ENCODE measurements at places on chromosomes 5 and 9. TPM values are rescaled to one million over a fixed set of nuclear protein-coding genes. Genes with fewer than 3 reads are reported as not detected.

GRCh38 chr5:126054577-126055347, 368.4 kb upstream of the GRAMD2B start:
- no peak for DNase-seq

DNA sequence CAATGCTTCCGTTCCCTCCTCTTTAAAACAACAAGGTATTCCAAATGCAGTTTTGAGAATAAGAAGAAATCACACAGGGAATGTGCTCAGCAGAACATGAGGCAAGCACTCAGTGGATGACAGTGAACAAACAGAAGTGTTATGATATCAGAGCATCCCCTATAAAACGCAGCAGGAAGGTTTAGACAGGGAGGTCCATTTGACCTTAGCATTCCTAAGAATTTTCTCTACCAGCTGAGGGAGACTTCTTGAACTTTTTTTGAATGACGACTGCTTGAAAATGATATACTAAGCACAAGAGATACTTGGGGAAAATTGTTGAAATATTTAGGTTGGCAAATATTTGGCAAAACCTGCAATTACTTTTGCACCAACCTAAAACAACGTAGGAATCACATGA, 3.9 kb downstream of the AMACR start:
- DNase-seq, result no peak

DNA sequence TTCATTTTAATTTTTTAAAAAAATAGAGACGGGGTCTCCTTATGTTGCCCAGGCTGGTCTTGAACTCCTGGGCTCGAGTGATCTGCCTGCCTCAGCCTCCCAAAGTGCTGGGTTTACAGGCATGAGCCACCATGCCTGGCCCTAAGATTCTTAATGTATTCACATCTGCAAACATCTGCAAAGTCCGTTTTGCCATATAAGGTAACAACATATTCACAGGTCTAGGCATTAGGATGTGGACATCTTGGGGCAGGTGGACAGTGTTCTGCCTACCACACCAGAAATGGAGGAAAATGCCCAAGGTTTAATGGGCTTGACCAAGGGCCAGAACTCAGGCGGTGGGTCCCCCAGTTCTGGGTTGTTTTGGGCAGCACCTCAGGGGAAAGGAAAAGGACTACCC, 41.6 kb upstream of the VDAC1 start:
- DNase-seq, result no peak

DNA sequence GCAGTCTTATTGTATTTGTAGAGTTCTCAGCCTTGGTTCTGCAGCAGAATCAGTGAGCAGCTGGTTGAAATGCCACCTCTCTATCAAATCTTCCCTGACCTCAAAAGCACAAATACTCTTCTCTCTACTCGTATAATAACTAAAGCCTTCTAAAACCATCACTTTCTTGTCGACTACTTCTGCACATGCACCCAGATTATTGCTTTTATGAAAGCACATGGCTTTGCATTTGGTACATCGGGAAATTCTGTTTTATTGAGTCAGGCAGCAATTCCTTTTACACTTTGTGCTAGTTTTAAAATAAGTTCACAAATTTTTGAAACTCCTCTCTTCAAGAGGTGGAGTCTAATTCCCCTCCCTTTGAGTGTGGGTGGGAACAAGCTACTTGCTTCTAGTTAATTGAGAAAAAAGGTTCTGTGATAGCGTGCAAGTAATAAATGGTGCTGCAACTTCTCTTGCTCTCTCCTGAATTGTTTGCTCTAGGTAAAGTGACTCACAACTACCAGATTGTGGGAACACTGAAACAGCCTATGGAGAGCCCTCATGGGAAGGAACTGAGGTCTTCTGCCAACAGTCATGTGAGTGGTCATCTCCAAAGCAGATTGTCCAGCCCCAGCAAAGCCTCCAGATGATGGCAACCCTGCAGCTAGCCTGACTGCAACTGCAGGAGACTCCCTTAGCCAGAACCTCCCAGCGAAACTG, 66.0 kb upstream of the TAF1L start:
- DNase-seq, result no peak

DNA sequence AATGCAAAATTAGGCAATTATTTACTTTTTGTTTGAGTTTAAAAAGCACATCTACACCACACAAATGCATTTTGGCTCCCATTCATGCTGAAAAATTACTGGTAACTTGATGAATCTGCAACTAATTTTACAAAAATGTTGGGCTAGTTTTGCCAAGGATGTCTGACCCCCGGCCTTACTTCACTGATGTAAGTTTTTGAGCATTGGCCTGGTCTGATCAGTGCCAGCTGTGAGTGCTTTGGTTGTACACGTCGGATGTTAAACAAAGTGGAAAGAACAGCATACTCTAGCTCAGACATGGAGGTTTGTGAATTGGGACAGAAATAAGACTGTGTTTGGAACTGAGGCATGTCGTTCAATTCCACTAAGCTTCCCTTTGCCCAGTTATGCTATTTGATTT, 1044.2 kb downstream of the TLE4 start:
- peak; percentile 41 for DNase-seq

GRCh38 chr5:90940227-90940995, 381.8 kb downstream of the ADGRV1 start:
- DNase-seq, result peak; percentile 32

DNA sequence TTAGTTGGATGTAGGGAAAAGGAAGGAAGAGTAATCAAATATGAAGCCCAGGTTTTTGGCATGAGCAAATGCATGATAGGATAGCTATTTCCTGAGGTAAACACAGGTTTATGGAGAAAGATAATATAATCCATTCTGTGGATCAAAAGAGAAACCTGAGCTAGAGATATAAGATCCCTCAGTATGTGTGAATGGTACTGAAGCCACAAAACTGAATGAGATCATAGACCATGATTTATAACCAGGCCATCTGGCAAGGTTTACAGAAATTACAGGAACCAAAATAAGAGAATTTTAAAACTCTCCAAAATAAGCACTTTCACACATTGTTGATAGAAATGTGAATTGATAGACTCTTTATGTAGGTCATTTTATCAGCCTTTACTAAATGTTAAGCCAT, 28.7 kb upstream of the ECM2 start:
- peak; percentile 9 for DNase-seq

DNA sequence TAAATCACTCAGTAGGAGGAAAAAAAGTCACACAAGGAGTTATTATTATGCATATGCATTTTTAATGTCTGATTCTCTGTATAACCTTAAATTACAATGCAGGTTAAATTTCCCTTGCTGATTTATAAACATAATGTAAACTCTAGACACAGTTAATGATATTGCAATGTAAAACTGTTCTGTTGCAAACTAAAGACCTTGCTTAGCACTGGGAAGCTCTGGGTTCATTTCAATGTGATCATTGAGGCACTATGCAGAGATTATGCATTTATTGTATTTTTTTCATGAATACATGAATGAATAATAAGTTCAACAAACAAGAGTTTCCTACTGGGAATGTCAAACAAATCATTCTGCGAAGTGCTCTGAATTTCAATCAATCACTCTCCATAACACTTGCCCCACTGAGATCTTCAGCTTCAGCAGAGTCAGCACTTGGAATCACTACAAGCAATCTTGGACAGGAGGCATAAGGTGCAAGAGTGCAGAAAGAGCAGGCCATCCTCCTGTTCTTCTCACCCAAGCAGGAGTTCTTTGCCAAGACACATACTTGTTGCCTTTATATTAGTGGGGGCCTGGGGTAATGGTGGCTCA, 232.1 kb downstream of the CSNK1G3 start:
- DNase-seq, result no peak

GRCh38 chr9:106622164-106622487, 240.8 kb upstream of the ZNF462 start:
- DNase-seq, result no peak

GRCh38 chr5:58153255-58153654, 306.6 kb downstream of the PLK2 start:
- no peak for DNase-seq

- no peak for DNase-seq
These were observed 455.3 kb upstream of the PTGER4 start for GRCh38 chr5:40224421-40224820.

GRCh38 chr5:139684881-139685749, 37.0 kb downstream of the CXXC5 start:
- DNase-seq, result no peak

DNA sequence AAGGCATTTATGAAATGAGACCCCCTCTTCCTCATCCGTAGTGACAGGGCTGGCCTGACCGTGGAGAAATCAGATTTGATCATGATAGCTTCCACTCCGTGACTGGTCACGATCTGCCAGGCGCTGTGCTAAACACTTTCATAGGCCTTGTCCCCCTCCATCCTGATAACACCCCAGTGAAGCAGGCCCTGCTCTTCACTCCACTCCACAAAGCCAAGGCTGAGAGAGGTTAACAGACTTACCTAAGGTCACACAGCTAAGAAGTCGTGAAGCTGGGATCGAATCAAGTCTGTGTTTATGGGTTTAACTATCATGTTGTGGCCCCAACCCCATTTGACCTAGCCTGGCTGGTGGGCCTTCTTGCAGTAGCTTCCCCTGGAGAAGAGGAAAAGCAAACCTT, 53.3 kb upstream of the IL17B start:
- no peak for DNase-seq

GRCh38 chr9:133427658-133428348, 5.6 kb downstream of the ADAMTS13 start:
- DNase-seq, result no peak

DNA sequence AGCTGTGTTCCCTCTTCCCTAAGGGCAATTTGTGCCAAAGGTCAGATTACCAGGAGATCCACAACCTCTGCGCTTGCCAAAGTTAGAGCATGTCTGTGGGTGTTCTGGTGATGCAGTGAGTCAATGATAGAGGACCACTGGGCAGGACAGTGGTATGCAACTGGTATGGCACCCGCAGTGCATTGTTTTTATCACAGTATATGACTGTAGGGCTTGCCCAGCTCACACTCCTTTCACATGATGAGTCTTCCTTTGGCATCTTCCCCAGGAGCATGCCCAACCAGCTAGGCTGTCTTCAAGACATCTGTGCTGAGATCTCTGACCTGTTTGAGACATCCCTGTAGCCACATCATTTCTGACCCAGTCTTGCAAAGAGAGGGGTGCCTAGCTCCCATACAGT, 1650.0 kb upstream of the CDH6 start:
- no peak for DNase-seq

GRCh38 chr5:6829150-6829784, 116.0 kb downstream of the TENT4A start:
- no peak for DNase-seq

- DNase-seq, result no peak
These were observed 439.1 kb upstream of the KIF2A start for GRCh38 chr5:61866930-61867329.

DNA sequence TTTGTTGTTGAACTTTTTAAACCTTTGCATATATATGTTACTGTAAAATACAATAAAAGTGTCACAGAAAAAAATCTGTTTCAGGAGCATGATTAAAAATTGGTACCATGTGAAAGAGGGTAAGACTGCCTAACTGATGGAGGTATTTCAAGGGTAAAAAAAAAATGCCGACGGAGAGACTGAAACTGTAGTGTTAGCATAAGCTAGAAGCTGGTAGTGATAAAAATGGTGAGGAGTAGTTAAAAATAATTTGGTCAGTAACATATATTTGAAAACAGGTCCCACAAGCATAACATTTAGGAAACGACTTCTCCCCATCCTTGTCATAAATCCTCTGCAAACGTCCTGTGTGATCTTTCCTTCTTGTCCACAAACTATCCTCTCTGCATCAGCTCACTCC, 64.7 kb downstream of the MEF2C start:
- no peak for DNase-seq

- no peak for DNase-seq
These were observed 25.0 kb downstream of the ANKS6 start for GRCh38 chr9:98771209-98771874.

- no peak for DNase-seq
These were observed 144.3 kb upstream of the RAPGEF1 start for GRCh38 chr9:131884222-131884621.

- no peak for DNase-seq
These were observed 67.9 kb upstream of the TARS1 start for GRCh38 chr5:33372721-33373472.

DNA sequence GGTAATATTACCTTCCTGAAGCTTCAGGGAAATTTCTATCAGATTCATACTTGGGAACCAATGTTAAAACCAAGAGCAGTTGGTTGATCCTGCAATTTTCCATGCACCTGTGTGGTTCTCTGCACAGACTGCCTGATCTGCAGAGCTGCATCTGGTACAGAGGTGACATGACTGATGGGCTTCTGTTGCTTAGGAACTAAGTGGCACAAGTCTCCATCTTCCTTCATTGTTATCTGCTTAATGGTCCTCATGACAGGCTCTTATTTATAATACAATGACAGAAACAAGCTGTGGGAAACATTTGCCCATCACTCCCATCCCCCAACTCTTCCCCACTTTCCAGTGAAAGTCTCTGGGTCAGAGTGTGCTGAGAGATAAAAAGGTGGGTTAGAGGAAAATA, 799.1 kb downstream of the TAF11L14 start:
- DNase-seq, result no peak

DNA sequence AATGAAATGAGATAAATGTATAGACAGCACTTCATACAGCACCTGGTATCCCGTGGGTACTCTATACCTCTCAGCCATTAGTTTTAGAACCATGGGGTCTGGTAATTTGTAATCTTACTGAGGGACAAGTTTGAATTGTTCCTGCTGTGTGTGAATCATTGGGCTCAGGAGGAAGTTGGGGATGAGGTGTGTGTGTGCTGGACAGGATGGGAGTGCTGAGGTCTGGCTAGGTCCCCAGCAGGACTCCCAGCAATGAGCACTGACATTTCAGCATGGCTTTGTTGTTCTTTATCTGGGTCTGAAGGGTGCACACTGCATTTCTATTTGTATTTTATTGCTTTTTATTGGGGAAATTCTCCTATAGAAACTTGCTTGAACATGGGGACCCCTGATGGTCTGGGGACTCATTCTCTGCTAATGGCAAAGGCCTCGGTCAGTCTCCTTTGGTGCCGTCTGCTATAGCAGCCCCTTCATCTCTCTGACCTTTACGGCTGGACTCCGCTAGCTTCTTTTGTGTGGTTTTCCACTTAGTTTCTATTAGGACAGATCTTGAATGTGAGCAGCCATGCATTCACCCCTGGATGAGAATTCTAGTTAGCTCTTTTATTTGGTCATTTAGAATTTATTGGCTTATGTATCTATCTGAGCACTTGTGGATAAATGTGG, 98.1 kb downstream of the SREK1 start:
- no peak for DNase-seq

Gene MYORG
- 2.6 TPM for total RNA-seq

Gene ADGRD2
- total RNA-seq, result not detected

Gene CCDC180
- total RNA-seq, result 16.1 TPM

Gene UBAP2
- 31.5 TPM for total RNA-seq

Gene MED7
- total RNA-seq, result 10.7 TPM

Gene MIGA2
- 16.2 TPM for total RNA-seq

Gene ARHGEF28
- total RNA-seq, result 19.2 TPM

Gene KIAA0825
- 13.4 TPM for total RNA-seq

Gene PCDHB13
- 2.9 TPM for total RNA-seq

Gene DMGDH
- 3.3 TPM for total RNA-seq

Gene MTAP
- total RNA-seq, result 24.5 TPM

Gene GABBR2
- total RNA-seq, result 0.39 TPM

Gene CDH18
- total RNA-seq, result 16.5 TPM

Gene ZDHHC11B
- 0.89 TPM for total RNA-seq

Gene SLCO6A1
- total RNA-seq, result not detected

Gene CTXN3
- total RNA-seq, result not detected

Gene ZNF879
- 4.6 TPM for total RNA-seq

Gene PCDHGA5
- 3.6 TPM for total RNA-seq
